Lower lobe of right lung (tissue), 2 donors: ENCODE measurements at places on chromosomes 5 and 9. TPM values are rescaled to one million over a fixed set of nuclear protein-coding genes. Genes with fewer than 3 reads are reported as not detected.

DNA sequence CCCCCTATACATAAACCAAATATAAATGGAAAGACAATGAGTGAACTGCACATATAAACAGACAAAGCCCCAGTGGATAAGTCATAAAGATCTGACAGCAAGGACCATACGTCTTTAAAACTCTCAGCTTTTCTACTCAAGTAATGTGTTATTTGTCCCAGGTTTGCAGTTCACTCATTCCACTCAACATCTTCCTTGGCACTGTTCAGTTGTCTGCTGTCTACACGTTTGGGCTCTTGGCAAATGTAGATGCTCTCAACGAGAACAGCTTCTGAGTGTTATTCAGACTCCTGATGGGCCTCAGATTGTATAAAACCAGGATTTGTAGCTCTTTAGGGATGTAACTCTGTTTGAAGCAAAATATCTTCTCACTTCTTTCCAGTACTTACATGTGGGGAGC is 198.2 kb upstream of the SEMA6A start:
- DNase-seq, result no peak

DNA sequence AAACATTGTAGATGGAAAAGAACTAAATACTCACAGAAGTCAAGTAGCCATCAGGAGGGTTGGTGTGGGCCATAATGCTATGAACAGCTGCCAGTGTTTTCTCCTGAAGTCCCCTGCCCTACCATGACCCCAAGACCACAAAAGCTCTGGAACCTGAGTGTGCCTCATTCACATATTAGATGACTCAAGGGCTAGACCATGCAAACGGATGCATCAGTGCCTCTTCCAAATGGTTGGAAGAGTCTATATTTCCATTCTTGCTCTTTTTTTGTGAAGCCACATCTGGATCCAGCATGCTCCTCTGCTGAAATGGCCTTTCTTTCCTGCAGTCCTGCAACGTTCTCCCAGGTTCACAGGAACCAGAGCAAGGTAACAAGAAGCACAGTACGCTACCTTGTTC is 136.6 kb upstream of the EPB41L4A start:
- DNase-seq, result no peak

DNA sequence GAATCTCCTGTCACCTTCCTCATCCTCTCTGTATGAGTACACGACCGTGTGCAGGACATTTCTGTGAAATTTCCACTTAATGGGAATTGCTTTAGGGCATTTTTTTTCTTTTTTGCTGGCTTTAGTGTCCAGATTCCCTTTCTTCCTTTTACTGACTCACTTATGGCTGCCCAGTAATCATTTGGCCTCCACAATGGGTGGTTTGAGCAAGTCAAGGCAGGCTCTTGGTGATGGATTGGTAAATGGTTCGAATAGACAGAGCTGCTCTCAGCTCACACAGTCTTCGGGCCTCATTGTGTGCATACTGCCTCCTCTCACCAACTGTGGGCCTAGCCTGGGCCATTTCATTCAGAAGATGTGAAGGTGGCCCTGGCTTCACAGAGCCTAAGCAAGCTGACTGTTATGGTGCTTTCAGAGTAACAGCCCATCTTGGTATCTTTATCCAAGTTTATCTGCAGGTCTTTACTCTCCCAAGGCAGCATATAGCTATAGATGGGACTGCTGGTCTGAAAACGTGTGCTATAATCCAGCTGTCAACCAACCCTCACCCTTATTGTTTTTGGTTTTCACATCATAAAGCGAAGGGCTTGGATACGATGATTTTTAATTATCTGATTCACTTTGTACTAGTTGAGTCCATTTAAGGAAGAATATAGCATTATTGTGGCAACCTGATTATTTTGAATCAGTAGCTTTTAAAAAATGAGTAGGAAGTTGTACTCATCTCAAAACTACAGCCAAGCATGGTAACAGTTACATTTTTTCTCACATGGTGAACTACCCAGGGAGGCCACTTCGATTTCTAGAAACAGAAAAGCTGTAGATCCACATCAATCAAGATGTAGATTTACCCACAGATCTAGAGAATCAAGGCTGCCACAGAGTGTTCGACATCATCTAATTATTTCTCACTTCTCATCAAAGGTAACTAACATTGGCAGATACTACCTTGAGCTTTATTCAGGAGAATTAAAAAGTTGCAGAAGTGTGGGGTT is 50.4 kb upstream of the CKMT2 start:
- no peak for DNase-seq

Gene OR13C2
- not detected for total RNA-seq

DNA sequence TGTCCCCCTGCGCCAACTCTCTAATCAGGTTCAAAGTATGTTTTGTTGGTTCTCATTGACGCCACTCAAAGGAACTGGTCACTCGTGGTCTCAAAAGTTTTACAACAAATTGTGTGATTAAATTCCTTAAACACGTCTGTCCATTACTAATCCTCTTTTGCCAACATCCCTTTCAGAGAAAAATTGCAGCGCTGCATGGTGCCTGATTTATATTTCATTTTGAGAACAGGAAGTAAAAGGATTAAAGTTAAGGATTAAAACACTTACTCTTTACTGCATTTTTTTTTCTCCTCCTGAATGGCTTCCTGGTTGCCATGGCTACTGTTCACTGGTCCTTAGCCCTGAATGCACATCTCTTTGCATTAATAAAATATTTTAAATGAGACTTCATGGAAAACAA is 383.5 kb downstream of the GLIS3 start:
- DNase-seq, result no peak

DNA sequence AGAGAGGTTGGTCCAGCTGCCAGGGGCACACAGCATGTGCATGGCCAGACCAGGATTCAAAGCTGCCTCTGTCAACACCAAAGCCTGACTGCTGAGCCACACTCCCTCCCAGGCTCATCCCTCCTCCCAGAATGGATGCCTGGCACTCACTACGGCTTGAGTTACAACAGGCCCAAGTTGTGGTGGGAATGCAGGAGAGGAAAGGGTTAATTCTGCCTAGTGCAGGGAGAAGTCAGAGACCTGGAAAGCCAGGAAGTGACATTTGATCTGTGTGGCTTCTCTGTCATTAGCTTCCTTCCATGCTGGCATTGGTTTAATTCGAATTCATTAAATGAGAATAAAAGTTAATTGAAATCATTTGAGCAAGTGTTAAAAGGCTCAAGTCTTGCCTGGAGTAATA is 150.0 kb downstream of the NSG2 start:
- DNase-seq, result no peak

Gene SPATA31D4
- total RNA-seq, result not detected

DNA sequence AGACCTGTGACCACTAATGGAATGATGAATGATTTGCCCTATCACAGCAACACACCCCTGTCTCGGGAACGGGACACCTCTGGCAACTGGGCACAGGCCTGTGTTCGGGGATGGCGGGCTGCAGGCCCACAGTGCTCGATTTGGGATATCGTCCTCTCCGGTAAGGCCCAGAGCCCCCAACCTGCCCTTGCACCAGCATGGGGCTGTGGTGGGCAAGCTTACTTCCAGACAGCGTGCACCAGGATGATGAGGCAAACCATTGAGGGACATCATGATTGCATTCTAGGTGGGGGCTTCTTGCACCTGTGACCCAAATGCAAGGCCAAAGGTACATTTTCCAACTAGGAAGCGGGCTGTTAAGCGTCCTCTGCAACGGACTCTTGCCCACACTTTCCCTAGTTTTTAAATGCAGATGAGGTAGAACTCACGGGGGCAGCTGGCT is 275.4 kb downstream of the FSTL4 start:
- DNase-seq, result no peak
